ENCODE measurements at places on chromosomes 16 and 17. TPM values are rescaled to one million over a fixed set of nuclear protein-coding genes. Genes with fewer than 3 reads are reported as not detected.

KRTAP9-4 gene
- total RNA-seq: not detected

SLC4A1 gene
- total RNA-seq: not detected

- H3K27me3 ChIP-seq: peaks cover 53% of the 10 kb centered on the region
- H3K4me1 ChIP-seq: no peaks in the 10 kb centered on the region
- H3K36me3 ChIP-seq: no peaks in the 10 kb centered on the region
- DNase-seq: no peak
- H3K4me3 ChIP-seq: no peak overlapping the region
These were observed 2.0 kb upstream of the CD300H start for GRCh38 chr17:74569020-74570003.

DNA sequence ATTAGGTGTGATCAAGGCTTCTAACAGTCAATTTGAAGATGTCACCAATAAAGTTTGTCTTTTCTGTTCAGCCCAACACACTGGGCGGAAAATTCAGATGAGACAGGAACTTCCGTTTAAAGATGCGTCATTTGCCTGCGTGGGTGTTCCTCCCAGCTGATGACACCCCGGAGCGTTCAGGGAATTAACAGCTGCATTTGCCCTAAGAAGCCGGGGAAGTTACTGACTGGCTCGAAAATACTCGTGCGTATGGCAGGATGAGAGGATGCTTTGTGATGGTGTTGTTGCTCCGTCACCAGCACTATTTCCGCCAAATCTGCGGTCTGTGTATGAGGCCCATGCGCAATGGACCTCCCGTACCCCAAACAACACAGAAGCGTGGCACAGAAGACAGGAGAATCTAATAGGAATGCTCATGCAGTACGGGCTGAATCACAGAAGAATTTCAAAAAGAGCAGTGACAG, 11.9 kb upstream of the PVALEF start:
- H3K4me3 ChIP-seq: no peak overlapping the region
- no peak for DNase-seq
- no peak overlapping the region for H3K27ac ChIP-seq
- no peaks in the 10 kb centered on the region for H3K36me3 ChIP-seq

DNA sequence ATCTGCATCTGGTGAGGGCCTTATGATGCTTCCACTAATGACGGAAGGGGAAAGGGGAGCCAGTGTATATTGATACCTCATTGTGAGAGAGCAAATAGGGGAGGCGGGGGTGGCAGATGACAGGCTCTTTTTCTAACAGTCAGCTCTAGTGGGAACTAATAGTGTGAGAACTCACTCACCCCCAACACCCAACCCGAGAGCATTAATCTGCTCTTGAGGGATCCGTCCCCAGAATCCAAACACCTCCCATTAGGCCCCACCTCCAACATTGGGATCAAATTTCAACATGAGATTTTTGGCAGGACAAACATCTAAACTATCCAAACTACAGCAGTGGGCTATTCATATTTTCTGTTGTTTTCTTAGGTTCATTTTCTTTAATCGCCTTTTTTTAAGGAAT, 54.4 kb downstream of the BPTF start:
- H3K27me3 ChIP-seq: no peaks in the 10 kb centered on the region
- DNase-seq: no peak
- no peaks in the 10 kb centered on the region for H3K4me1 ChIP-seq

DNA sequence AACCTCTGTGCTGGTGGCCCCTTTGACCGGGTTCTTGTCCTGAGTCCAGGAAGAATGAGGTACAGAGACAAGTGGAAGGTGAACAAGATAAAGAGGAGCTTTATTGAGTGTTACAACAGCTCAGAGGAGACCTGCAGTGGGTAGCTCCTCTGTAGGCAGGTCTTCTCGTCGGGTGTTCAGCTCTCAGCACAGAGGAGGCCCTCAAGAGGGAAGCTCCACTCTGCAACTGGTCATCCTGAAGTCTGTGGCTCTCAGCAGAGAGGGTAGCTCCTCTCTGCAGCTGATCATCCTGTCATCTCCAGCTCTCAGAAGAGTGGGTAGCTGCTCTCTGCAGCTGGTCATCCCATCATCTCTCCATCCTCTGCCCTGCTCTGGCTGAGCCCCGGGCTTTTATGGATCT, 39.7 kb downstream of the SCPEP1 start:
- no peak for DNase-seq
- no peaks in the 10 kb centered on the region for H3K27me3 ChIP-seq
- H3K4me1 ChIP-seq: peaks cover 5% of the 10 kb centered on the region
- H3K36me3 ChIP-seq: no peaks in the 10 kb centered on the region
- no peak overlapping the region for H3K27ac ChIP-seq

- H3K36me3 ChIP-seq: no peaks in the 10 kb centered on the region
- H3K27me3 ChIP-seq: peaks cover 4% of the 10 kb centered on the region
- H3K4me1 ChIP-seq: peaks cover 23% of the 10 kb centered on the region
- peak overlapping the region; percentile 33 for H3K27ac ChIP-seq
These were observed 674 bp downstream of the TOM1L1 start for GRCh38 chr17:54901230-54901822.

DNA sequence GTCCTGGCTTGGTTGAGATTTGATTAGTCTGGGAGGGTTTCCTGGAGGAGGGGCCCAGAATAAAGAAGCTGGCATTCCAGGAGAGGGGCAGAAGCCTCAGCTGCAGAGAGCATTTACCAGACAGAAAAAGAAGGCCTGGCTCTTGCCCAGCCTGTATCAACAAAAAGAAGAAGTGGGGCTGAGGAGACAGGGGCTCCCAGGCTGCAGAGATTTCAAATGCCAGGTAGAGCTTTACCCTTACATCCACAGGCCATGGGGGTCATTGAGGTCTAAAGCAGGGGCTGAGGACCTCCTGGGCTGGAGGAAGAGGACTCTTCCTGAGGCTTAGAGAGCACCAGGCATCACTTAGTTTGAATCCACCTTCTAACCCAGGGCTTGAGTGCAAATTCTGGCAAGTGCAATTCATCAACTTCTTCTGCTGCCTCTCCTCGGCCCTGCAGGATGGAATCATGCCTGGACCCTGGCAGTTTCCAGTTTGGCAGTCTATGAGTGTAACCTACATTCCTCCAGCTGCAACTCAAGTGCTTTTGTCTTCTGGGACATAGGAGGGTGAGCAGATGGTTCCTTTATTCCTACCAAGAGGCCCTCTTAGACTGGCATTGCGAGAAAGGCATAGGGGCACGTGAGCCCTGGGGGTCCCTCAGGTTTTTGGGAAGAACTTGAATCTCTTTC, 15.3 kb downstream of the CA7 start:
- H3K4me3 ChIP-seq: no peak overlapping the region
- no peaks in the 10 kb centered on the region for H3K36me3 ChIP-seq
- H3K4me1 ChIP-seq: peaks cover 12% of the 10 kb centered on the region
- H3K27ac ChIP-seq: peak overlapping the region; percentile 8
- no peak for DNase-seq

DNA sequence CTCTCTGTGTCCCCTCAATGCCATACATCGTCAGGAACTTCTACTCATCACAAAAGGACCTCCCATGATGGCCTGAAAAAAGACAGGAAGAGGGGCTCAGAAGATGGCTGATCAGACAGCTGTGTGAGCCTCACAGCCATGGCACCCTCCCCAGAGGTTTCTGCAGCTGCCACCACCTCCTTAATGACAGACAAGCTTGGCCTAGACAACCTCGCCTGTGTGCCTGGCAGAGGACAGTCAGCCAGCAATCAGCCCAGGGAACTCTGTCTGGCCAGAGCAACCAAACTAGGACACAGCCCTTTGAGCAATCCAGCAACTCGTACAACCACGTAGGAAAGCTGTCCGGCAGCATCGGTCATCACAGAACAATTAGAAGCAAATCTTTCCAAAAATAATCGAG, 54.2 kb upstream of the MED9 start:
- no peaks in the 10 kb centered on the region for H3K36me3 ChIP-seq
- peak; percentile 42 for DNase-seq
- peak overlapping the region; percentile 54 for H3K27ac ChIP-seq
- H3K4me1 ChIP-seq: peaks cover 73% of the 10 kb centered on the region
- no peak overlapping the region for H3K4me3 ChIP-seq

DNA sequence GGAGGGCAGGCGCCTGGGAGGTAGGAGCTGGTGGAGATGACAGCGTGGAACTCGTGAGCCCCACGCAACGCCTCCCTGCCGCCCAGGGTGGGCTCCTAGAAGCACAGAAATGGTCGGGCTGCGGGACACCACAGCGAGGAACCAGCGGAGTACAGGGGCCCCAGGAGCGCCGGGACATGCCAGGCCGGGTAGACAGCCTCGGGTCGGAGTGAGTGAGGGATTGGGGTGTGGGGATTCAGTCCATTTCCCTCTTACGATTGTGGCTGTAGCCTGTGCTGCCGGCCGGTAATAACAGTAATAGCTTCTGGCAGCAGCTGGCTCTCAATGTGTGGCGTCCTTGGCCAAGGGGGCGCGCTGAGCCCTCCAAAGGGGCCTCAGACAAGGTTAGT, 12.2 kb upstream of the CES3 start:
- peak overlapping the region; percentile 67 for H3K4me3 ChIP-seq
- H3K27me3 ChIP-seq: peaks cover 34% of the 10 kb centered on the region
- no peak overlapping the region for H3K27ac ChIP-seq
- DNase-seq: no peak
- H3K4me1 ChIP-seq: peaks cover 28% of the 10 kb centered on the region

Measured in left ventricle myocardium inferior (tissue), 1 donor.